ENCODE measurements at places on chromosomes 7 and 10. TPM values are rescaled to one million over a fixed set of nuclear protein-coding genes. Genes with fewer than 3 reads are reported as not detected.

DNA sequence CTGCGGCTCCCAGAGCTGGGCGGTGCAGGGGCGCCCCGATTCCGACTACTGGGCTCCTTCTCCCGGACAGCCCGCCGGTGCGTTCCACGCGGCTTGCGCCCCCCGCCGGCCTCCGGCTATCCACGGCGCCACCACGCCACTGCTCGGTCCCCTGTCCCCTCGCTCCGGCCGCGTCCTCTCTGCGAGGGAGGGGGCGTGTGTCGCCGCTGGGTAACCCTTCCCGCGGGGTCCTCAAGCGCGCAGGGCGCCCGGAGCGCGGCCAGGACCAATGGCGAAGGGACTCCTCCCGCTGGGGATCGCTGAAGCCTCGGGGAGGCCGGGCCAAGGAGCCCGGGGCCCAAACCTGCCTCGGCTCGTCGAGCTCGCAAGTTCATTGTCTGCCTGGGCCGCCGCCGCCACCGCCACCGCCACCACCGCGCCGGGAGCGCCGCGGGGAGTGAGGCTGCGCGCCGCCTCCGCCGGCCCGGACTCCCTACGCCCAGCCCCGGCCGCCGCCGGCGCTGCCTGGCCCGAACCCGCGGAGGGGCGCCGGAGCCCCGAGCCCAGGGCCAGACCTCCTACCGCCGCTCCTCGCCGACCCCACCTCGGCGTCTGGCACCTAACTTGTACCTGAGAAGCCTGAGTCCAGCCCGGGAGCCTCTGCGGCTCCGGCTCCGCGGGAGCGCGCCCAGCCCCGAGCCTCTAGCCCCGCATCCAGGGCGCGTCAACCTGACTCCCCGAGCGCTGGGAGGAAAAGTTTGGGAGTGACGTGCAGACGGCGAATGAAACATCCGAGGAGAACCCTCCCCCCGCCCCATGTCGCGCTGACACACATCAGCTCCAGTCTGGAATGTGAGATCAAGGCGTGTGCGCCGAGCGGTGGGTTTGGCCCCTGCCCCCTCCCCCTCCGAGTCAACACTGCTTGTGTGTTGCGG is at the start of gene CHST15:
TSS of gene CHST15 (minus strand) at position 739 of the 914 bp plus-strand sequence. CDS start 47,386 bp downstream, outside the sequence.
- DNase-seq = no peak

DNA sequence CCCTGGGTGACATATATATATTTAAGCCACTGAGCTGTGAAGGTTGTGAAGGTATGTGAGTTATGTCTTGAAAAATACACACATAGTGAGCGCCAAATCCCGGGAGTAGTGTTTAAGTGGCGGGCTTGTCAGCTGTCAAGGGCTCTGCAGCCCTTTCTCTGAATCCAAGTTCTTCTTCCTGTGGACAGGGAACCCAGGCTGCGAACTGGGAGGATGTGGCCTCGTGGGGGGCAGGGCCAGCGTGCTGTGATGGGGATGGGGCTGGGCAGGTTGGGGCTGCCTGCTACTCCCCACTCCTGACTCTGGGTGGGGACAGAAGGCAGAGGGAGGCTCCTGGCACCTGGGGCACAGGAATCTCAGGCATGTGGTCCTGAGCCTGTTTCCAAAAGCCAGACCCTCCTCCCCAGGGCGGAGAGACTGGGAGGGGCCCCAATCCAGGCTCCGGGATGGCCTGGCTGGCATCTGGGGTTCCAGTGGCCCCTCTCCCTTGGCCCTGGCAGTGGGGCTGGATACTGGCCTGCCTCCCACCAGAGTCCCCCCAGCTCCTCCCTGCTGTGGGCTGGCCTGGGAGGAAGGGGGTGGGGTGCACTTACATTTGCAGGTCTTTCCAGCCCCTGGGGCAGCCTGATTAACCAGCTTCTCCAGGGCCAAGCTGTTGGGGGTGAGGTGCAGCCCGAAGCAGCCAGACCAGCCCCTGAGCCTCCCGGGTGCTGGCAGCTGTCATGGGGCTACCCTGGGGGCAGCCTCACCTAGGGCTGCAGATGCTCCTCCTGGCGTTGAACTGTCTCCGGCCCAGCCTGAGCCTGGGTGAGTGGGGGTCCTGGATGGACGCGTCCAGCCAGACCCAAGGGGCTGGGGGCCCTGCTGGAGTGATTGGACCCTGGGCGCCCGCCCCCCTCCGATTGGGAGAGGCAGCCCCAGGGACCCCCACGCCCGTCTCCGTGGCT is at the start of gene UPK3B:
TSS of gene UPK3B (plus strand) at position 622 of the 947 bp plus-strand sequence. CDS start at position 723, 101 bp downstream.
- no peak for DNase-seq

- DNase-seq = no peak
These were observed 9.7 kb upstream of the XPNPEP1 start for GRCh38 chr10:109932968-109933367.

GRCh38 chr10:124546055-124546369 is 84.4 kb downstream of the LHPP start:
- no peak for DNase-seq

The LRRC18 gene
- not detected for total RNA-seq

The SAP25 gene
- not detected for total RNA-seq

DNA sequence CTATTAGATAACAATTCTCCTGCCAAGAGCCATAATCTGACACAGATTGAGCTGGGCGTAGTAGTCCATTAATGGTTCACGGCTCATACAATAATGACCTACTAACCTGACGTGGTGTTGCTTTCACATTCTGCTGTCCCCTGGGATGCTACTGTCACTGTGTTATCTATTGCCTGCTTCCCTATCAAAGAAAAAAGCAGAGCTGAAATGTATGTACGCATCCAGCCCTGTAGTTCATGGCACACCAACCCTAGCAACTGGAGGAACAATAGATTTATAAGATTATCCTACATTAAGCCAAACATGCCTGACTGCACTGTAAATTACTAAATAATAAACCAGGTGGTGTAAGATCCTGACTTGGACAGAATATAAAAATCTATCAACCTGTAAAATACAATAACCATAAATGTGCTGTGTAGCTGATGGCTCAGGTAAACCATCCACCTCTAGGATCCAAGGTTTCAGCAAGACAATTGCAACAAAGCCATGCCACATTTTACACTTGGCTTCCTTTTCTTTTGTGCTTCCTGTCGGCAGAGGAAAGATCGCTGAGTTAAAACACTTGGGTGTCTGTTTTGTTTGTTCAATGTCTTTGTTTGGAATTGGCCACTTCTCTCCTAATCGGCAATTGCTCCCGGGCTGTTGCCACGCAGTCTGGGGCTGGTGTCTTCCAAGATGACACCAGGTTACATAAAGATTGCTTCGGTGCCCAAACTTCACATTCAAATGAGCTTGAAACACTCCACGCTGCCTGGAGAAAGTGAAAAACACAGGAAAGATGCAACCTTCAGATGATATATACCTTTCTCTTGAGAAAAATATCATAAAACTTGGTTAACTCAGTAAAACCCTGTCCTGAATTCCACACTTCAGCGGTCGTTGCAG is 143.9 kb upstream of the MGMT start:
- peak; percentile 80 for DNase-seq

GRCh38 chr10:70573599-70574506 is 28.7 kb downstream of the PRF1 start:
- DNase-seq = no peak

DNA sequence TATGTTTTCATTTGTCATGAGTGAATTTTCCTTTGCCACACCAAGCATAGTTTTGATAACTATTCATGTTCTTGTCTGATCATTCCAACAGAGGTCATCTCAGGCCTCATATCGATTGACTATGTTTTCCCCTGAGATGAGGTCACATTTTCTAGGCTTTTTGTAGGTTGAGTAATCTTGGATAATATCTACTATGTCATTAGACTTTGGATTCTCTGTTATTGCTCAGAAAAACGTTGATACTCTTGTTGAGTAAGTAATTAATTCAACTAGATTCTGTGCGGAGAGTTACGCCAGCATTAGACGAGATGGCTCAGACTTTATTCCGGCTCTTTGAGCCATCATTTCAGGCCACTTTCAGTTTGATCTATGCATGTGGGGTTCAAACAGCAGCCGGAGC is 57.7 kb downstream of the KLF6 start:
- DNase-seq = no peak

DNA sequence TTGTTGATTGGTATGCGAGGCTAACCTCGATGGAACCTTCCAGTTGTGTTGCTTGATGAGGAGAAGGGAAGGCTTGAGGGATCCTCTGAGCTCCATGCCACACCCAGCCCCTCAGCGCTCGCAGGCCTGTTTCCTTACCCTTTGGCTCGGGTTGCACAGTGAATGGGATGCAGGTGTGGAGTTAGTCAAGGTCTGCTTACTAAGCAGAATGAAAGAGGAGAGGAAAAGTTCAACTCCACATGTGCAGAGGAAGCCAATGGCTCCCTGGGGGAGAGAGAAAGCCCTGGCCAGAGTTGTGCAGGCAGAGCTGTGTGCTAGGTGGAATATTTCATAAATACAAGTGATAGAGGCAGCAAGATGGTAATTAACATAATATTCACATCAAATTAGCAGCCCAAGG is 85.5 kb downstream of the JCAD start:
- no peak for DNase-seq

DNA sequence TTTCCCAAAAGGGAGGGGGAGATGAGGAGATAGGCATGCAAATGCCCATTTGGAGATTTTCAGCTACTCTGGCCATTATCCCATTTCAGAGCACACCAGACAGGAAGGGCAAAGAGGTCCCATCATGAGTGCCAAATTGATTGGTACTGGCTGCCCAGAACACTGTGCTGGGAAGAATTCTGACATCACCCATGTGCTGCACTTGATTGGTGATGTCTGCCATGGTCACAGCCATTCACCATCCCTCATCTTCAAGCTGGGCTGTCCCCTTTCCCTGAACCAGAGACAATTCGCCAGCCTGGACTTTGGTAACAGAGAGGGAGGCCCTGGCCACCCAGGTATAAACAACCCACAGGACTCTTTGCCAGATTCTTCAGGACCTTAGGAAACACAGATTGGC is 23.2 kb upstream of the RADIL start:
- no peak for DNase-seq

DNA sequence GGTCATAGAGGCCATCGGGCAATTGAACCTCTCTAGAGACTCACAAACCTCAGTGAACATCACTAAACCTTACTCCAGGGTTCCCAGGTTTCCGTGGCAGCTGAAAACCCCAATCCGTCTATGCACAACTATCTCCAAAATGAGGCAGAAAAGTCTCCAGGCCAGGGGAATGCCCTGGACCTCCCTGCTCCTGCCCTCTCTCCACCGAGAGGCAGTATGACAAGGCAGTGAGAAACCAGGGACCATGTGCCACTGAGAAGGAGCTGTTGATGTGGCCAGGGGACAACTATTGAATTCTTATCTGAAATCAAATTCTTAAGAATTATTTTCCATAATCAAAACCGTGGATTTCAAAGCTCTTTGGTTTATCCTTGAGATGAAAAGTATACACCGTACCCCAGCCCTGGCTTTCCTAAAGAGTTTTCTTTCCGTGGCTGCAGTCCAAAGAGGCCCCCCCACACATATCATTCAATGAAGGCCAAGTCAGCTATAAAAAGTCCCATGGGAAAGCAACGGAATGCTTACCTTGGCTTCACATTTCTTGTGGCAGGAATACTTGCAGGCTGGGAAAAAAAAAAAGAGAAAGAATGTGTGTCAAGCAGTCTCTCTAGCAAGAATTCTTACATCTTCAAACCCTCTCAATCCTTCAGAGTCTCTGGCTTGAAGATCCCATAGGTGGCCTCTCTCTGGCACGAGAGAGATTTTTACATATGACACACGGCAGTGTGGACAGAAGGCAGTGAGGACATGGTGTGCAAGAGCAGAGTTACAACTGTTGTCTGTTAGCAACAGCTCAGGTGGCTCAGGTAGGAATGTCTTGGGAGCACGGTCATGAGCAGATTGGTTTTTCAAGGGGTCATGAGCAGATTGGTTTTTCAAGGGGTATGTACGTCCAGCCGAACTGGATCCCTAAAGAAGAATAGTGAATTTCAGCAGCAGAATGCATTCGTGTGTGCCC is 75.2 kb downstream of the TNS3 start:
- no peak for DNase-seq

- DNase-seq = no peak
These were observed 120.1 kb downstream of the ELAPOR2 start for GRCh38 chr7:86939197-86939814.

DNA sequence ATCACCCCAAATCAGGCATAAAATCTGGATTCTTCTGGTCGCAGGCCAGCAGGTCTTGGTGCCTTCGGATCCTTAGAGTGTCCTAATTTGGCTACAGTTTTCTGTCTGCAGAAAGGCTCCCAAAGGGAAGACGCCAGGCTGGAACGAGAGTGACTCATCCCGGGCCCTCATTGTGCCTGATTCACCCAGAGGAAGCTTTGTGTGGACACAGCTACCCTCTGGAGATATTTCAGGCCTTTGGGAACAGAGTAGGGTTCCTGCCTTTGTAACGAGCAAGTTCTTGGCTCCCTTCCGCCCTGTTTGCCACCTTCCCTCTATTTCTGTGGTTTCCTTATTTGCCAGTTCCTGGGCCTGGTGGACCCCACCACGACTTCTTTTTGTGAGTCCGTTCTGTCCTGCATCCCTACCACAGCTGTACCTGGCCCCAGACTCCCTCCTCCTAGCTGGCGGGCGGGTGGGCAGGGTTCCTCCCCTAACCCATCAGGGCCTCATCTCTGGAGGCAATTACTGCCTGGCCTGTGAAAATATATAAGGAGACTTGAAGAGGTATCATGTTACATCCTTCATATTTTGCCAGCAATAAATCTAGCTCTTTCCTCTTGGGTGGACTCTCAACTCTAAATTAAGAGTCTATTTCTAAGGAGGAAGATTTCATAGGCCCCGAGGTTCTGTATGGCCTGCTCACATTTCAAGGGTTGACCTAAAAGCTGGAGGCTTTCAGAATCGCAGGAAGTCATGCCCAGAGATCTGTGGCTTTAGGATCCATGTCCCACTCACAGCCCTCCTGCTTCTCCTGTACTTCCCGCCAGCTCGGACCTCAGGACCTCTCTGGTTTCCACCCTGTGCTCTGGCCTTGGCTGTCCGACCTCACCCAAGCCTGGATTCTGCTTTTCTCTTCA is 219.2 kb upstream of the ZNF32 start:
- no peak for DNase-seq

- no peak for DNase-seq
These were observed 101.7 kb downstream of the SVIL start for GRCh38 chr10:29533046-29533445.

- DNase-seq = peak; percentile 55
These were observed 72.7 kb downstream of the PLCE1 start for GRCh38 chr10:94066411-94066810.

DNA sequence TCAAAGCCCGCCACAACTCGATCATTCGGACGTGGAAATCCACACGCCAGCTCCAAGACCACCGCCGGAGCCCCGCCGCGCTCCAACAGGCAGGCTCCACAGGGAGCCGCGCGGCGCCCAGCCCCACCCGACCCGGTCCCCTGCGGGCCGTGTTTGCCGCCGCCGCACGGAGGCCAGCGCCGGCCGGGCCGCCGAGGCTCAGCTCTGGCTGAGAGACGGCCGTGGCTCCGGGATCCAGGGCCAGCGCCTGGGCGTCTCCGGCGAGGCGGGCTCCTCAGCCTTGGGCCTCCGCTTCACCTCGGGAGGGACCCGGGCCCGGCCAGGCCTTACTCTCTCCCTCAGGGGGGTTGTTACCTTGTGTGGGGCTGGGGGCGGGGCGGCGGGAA is 333 bp downstream of the SMNDC1 start:
- no peak for DNase-seq

DNA sequence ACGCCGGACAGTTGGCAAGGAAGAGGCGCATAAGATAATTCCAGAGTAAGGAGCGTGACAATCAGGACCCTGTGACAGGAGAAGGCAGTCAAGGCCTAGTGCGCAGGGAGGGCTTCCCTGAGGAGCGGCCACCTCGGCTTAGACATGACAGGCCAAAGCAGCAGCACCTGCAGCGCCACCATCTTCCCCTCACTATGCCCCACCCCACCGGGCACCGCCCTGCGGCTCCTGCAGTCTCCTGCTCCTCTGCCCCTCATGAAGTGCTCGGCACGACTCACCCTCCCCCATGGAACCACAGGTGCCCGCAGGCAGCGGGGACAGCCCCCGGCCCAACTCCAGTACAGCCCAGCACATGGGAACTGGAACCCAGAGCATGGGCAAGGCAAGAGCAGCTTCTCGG is 11.8 kb downstream of the MAD1L1 start:
- DNase-seq = no peak

Measured in esophagus muscularis mucosa (tissue), 4 donors.